ENCODE measurements at places on chromosomes 4 and X. TPM values are rescaled to one million over a fixed set of nuclear protein-coding genes. Genes with fewer than 3 reads are reported as not detected.

VCX3A gene
- total RNA-seq: not detected

MUC7 gene
- not detected for total RNA-seq

FREM3 gene
- total RNA-seq: not detected

CDS1 gene
- 16.1 TPM for total RNA-seq

DGKK gene
- total RNA-seq: not detected

ANXA3 gene
- 1.5 TPM for total RNA-seq

SRPX2 gene
- total RNA-seq: 1.2 TPM

HTN3 gene
- total RNA-seq: not detected

SUPT20HL1 gene
- not detected for total RNA-seq

C4orf17 gene
- total RNA-seq: not detected

CT45A2 gene
- not detected for total RNA-seq

MAPK10 gene
- 0.85 TPM for total RNA-seq

CCSER1 gene
- 0.05 TPM for total RNA-seq

LRRC66 gene
- total RNA-seq: 0.08 TPM

DMP1 gene
- not detected for total RNA-seq

PLRG1 gene
- total RNA-seq: 66.1 TPM

IBSP gene
- not detected for total RNA-seq
